Posterior vena cava (tissue), 2 donors: ENCODE measurements at places on chromosomes 1 and 21. TPM values are rescaled to one million over a fixed set of nuclear protein-coding genes. Genes with fewer than 3 reads are reported as not detected.

Gene GPR25
- total RNA-seq = not detected

Gene FALEC
- total RNA-seq = not detected

Gene C1orf56
- 4.6 TPM for total RNA-seq

Gene NTMT2
- not detected for total RNA-seq

Gene LRRC3
- 1.8 TPM for total RNA-seq

Gene C1orf52
- 17.5 TPM for total RNA-seq
